ENCODE measurements at places on chromosomes 2 and 18.

DNA sequence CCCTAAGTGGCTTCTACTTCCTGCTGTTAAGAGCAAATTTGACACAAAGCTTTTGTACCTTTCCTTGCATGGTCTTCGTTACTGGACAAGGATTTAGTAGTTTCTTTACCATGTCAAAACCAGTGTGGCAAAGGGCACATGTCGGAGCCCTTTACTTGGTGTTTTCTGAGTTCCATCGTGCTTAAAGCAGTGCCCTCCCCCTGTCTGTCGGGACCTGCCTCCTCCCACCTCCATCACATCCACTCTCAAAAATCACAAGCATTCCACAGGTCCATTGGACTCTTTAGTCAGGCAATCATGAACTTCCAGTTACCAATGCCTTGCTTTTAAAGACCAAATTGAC lies 763 bp downstream of the CCDC141 start:
- peaks cover 62% of the 10 kb centered on the region for H3K4me1 ChIP-seq
- peaks cover 18% of the 10 kb centered on the region for H3K36me3 ChIP-seq
- peak; percentile 32 for DNase-seq

GRCh38 chr2:58127111-58127510 lies 80.5 kb downstream of the VRK2 start:
- H3K27me3 ChIP-seq, result no peaks in the 10 kb centered on the region
- no peak for DNase-seq
- H3K4me1 ChIP-seq, result no peaks in the 10 kb centered on the region
- peaks cover 16% of the 10 kb centered on the region for H3K36me3 ChIP-seq
- H3K27ac ChIP-seq, result no peak overlapping the region

- H3K27ac ChIP-seq, result no peak overlapping the region
- peak; percentile 40 for DNase-seq
- no peaks in the 10 kb centered on the region for H3K36me3 ChIP-seq
- no peak overlapping the region for H3K4me3 ChIP-seq
- H3K4me1 ChIP-seq, result no peaks in the 10 kb centered on the region
These were observed 256.3 kb upstream of the PKDCC start for GRCh38 chr2:41791523-41791922.

- no peaks in the 10 kb centered on the region for H3K4me1 ChIP-seq
- no peak overlapping the region for H3K27ac ChIP-seq
- no peak for DNase-seq
- H3K36me3 ChIP-seq, result no peaks in the 10 kb centered on the region
These were observed 82.5 kb upstream of the OTX1 start for GRCh38 chr2:62968168-62968567.

DNA sequence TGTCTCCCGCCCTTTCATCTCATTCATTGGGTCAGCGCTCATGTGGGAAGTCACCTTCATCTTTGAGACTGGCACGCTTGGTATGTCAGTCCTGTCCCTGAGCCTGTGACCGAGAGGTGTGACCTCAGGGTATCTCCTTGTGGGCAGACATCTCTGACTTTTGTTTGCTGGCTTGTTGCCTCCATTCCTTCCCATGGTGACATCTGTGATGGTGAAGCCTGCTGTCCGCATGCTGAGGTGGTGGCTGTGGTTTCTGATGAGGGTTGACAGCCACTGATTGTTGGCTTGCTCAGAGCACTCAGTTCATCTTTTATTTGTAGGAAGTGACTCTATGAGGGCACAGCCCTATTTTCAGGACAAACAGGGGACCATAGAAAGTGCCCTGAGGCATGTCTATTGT lies 139.2 kb downstream of the SLC4A3 start:
- H3K27me3 ChIP-seq, result no peaks in the 10 kb centered on the region
- H3K4me1 ChIP-seq, result no peaks in the 10 kb centered on the region
- no peak for DNase-seq
- no peaks in the 10 kb centered on the region for H3K36me3 ChIP-seq

- peaks cover 17% of the 10 kb centered on the region for H3K36me3 ChIP-seq
- peak overlapping the region; percentile 84 for H3K27ac ChIP-seq
- peak; percentile 55 for DNase-seq
- H3K27me3 ChIP-seq, result peaks cover 10% of the 10 kb centered on the region
These were observed 857 bp downstream of the DYM start for GRCh38 chr18:49459404-49460171.

- no peak overlapping the region for H3K4me3 ChIP-seq
- H3K4me1 ChIP-seq, result no peaks in the 10 kb centered on the region
- peaks cover 13% of the 10 kb centered on the region for H3K27me3 ChIP-seq
- no peak overlapping the region for H3K27ac ChIP-seq
- H3K36me3 ChIP-seq, result no peaks in the 10 kb centered on the region
These were observed 86.8 kb upstream of the NEDD4L start for GRCh38 chr18:57957210-57957609.

GRCh38 chr2:155905657-155906056 lies 426.9 kb downstream of the NR4A2 start:
- no peaks in the 10 kb centered on the region for H3K27me3 ChIP-seq
- H3K4me3 ChIP-seq, result no peak overlapping the region
- no peaks in the 10 kb centered on the region for H3K4me1 ChIP-seq
- DNase-seq, result no peak
- H3K36me3 ChIP-seq, result no peaks in the 10 kb centered on the region

DNA sequence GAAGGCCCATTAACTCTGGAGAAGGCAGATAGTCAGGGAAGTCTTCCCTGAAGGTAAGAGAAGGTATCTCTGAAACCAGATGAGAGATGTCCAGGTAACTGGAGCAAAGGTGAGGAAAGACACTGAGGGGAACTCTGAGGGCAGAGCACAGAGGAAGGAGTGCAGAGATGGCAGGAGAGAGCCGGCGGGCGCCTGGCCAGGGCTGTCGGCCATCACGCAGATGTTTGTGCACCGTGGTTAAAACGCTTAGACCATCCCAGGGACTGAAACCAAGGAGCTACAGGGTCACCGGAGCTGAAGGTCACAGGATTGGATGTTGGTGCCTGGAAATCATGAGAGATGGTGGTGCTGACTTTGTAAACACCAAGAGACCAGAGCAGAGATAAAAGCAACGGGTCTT lies 55.4 kb downstream of the LAMA1 start:
- no peaks in the 10 kb centered on the region for H3K36me3 ChIP-seq
- H3K4me3 ChIP-seq, result no peak overlapping the region
- DNase-seq, result no peak
- H3K4me1 ChIP-seq, result no peaks in the 10 kb centered on the region
- H3K27me3 ChIP-seq, result no peaks in the 10 kb centered on the region

- H3K4me3 ChIP-seq, result no peak overlapping the region
- DNase-seq, result no peak
- peaks cover 18% of the 10 kb centered on the region for H3K4me1 ChIP-seq
- no peak overlapping the region for H3K27ac ChIP-seq
- no peaks in the 10 kb centered on the region for H3K27me3 ChIP-seq
These were observed 57.7 kb downstream of the METTL4 start for GRCh38 chr18:2513616-2514015.

- no peak overlapping the region for H3K4me3 ChIP-seq
- H3K27ac ChIP-seq, result no peak overlapping the region
- H3K4me1 ChIP-seq, result peaks cover under 1% of the 10 kb centered on the region
- peaks cover 2% of the 10 kb centered on the region for H3K27me3 ChIP-seq
These were observed 61.7 kb downstream of the PLB1 start for GRCh38 chr2:28557389-28558131.

DNA sequence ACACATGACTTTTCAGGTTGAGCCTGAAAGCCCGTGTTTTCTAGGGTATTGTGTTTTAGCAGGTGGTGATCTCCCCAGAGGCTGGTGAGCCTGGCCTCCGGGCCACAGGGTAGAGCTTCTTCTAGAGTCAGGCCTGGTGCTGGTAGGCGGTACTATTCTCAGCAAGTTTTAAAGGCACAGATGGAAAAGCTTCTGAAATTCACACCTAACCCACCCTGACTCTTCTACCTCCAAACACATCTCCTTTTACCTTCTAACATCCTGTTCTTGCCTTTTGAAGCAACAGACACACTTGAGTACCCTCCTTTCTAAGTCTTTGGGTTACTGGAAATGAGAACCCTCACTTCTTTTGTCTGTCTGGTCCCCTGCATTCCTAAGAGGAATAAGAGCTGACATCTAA lies 191.1 kb downstream of the SETBP1 start:
- H3K36me3 ChIP-seq, result no peaks in the 10 kb centered on the region
- no peak overlapping the region for H3K27ac ChIP-seq
- no peak overlapping the region for H3K4me3 ChIP-seq
- no peak for DNase-seq
- no peaks in the 10 kb centered on the region for H3K4me1 ChIP-seq
- peaks cover 4% of the 10 kb centered on the region for H3K27me3 ChIP-seq

Data from activated naive CD4-positive, alpha-beta T cell treated with anti-CD3 and anti-CD28 coated beads, Interleukin-2, amount 10 ng/mL, durations not matched to agents 7 days and 5 days (primary cell).